ENCODE measurements at places on chromosomes 1 and 21.

- DNase-seq = no peak
Observed at GRCh38 chr1:10973956-10974881, 38.2 kb upstream of the TARDBP start.

- no peak for DNase-seq
Observed at GRCh38 chr1:160863774-160864131, 1.1 kb upstream of the CD244 start.

GRCh38 chr1:92315766-92316599, 17.1 kb downstream of the RPAP2 start:
- DNase-seq = peak; percentile 67

DNA sequence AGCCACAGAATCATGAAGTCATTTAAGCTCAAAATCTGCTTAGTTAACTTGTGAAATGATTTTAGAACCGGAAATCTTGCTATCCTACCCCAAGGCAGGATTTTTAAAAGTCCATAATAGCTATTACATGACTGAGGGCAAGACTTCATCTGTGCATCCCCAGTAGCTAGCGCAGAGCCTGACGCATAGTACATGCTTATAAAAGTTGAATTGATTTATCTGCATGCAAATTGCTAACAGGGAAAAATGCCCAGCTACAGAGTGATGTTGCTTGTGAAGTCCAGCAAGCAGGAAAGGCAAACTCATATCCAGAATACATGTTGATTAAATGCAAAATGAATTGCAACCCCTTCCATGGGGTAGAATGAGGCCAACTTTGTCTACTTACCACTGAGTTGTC, 8.1 kb upstream of the MAP1LC3C start:
- no peak for DNase-seq

DNA sequence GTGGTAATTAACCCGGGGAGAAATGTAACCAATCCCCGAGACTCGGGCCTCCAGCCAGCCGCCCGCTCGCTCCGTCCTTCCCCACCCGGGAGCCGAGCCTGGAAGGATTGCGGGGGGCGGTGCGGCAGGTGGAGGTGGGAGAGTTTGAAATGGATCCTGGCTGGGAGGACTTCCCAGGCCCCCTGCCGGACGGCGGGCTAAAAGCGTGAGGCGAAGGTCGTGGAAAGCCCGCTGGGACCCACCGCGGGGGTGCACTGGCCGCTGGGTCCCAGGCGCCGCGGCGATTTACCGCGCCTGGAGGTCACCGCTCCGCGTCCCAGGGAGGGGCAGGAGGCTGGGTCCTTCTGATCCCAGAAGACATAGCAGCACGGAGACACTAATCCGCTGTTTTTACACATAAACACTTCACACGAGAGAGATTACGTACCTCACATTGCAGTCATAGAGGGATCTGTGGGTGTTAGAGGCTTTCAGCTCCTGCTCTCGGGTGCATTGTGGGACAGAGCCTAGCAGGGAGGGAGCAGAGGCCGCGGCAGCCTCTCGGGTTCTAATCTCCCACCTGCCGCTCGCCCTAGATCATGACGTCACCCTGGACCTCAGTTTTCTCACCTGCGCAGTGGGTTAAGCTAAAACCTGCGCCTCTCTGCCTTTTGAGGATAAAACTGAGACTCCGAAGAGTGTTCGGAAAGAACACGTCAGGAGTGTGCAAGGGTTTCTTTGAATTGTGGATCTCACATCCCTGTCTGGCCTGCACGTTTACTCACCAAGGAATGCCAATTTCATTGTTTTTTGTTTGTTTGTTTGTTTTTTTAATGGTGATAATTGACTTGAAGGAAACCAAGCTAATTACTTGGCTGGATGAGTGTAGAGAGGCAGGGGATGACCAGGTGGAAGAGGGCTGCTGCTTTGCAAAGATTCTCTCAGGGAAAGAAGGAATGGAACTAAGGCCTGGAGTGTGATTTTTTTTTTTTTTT, 17.1 kb upstream of the TMEM9 start:
- peak; percentile 37 for DNase-seq

DNA sequence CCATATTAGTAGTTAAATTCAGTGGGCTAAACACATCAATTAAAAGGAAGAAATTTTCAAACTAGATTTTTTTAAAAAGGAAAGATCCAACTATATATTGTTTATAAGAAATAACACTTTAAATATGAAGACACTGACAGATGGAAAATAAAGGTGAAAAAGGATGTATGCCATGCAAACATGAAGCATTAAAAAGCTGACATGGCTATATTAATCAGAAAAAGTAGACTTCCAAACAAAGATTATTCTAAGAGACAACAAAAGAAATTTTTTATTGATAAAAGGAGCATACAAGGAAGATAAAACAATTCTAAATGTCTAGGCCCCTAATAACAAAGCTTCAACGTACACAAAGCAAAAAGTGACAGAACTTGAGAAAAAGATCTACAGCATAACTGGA, 92.2 kb downstream of the ATF6 start:
- no peak for DNase-seq

- DNase-seq = no peak
Observed at GRCh38 chr1:183237046-183237445, 51.0 kb downstream of the LAMC2 start.

- no peak for DNase-seq
Observed at GRCh38 chr1:240122639-240123613, 31.2 kb downstream of the FMN2 start.

DNA sequence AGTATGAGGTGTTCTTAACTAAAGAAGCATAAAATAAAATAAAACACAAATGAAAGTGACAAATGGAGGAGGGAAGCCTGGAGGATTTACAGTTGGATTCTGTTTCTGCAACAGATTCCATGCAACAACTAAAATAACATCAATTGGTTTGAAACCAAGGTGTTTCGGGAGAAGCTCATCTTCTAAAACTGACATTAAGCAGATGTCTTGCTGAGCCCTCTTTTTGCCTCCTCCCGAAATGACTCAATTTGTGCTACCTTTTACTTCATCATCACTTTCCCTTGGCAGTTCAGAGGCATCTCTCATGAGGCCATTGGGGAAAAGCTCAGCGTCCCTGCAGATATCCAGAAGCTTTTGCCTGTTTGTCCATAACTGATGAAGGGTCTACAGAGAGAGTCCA, 121.6 kb upstream of the ADAR start:
- no peak for DNase-seq

- DNase-seq = no peak
Observed at GRCh38 chr21:14120091-14120734, 90.5 kb downstream of the LIPI start.

- DNase-seq = peak; percentile 5
Observed at GRCh38 chr21:27802816-27803475, 836.1 kb upstream of the ADAMTS5 start.

- DNase-seq = no peak
Observed at GRCh38 chr21:43600642-43601402, 58.5 kb downstream of the HSF2BP start.

DNA sequence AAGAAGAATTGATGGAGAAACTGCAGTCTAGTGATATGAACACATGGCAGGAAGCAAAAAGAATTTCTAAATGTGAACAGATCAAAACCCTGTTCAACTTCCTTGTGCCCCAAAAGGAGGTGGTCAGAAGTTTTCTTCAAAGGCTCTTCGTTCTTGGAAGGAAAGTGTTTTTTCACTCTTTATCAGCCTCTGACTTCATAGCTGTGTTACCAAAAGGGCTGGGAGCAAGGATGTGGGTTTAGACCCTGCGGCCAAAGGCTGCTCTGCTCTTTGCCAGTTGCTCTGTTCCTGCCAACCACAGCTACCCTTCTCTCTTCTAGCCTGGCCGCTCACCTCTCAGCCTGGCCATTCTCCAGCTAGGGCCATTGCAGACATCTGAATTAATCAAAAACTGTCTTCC, 53.8 kb downstream of the PTGER3 start:
- no peak for DNase-seq

GRCh38 chr21:36990508-36991205, 15.8 kb upstream of the RIPPLY3 start:
- DNase-seq = no peak

- DNase-seq = peak; percentile 5
Observed at GRCh38 chr1:31183927-31184554, 55.6 kb downstream of the NKAIN1 start.

- no peak for DNase-seq
Observed at GRCh38 chr1:116477429-116477828, 93.4 kb downstream of the CD58 start.

- DNase-seq = no peak
Observed at GRCh38 chr1:177008653-177009052, 155.9 kb downstream of the ASTN1 start.

DNA sequence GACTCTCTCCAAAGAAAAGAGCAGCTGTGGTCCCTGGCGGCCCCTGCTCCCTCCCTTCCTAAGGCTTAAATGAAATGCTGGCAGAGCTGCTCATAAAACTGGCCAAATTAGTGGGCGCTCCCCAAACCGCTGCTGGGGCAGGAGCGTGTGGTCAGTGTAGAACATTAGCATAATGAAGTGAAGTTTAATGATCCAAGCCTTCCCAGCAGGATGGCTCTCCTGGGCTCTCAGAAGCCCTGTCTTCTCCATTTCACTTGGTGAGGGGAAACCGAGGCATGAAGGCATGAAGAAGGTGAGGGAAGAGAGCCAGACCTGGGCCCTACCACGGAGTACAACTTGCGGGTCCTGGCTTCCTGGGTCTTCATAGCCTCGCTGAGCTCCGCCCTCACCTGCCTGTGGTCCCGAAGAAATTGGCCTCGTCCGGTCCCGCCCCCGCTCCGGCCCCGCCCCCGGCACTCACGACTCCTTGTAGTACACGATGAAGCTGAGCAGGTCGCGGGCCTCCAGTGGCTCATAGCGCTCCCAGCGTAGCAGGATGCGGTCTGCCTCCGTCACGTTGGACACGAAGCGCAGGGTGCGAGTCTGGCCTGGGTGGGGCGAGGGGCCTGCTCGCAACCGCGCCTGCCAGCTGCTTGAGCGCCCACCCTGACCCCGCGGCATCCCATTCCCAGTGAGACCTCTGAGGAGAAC, 10.3 kb downstream of the INSRR start:
- DNase-seq = peak; percentile 81

DNA sequence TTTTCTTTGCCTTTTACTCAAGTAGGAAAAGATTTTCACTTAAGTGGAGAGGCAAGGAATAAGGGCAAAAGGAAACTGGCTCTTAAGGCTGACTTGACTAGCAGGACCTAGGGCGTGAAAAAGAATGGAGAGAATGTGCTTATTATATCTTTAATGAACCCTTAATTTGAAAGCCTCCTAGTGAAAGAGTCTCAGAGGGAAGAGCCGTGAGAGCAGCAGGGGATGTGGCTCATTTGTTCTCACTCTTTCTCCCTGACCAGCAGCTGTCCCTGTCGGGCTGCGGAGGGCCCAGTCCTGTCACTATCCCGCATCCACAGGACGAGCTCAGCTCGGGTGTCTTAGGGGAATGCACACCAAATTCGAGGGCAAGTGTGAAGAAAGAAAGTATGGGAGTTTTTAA, 180.1 kb downstream of the EDEM3 start:
- DNase-seq = no peak

DNA sequence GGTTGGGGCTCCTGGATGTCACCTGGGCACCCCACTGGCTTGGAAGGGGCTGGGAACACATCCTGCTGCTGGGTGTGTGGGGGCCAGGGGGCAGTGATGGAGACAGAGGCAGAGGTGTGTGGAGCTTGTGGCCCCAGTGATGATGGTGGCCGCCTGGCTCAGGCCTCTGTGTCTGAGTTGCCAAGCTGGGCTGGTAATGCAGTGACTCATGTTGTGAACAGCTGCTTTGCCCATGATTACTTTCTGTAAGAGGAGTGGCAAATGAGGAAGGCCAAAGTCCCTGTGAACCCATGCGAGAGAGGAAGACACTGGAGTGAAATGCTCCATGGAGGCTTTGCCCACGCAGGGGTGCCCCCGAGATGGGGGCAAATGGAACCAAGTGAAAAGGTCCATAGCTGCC, 86.8 kb downstream of the KCNJ6 start:
- DNase-seq = no peak

- peak; percentile 13 for DNase-seq
Observed at GRCh38 chr1:19044975-19045831, 88.7 kb upstream of the IFFO2 start.

GRCh38 chr21:42263591-42264131, 44.7 kb downstream of the ABCG1 start:
- DNase-seq = no peak

DNA sequence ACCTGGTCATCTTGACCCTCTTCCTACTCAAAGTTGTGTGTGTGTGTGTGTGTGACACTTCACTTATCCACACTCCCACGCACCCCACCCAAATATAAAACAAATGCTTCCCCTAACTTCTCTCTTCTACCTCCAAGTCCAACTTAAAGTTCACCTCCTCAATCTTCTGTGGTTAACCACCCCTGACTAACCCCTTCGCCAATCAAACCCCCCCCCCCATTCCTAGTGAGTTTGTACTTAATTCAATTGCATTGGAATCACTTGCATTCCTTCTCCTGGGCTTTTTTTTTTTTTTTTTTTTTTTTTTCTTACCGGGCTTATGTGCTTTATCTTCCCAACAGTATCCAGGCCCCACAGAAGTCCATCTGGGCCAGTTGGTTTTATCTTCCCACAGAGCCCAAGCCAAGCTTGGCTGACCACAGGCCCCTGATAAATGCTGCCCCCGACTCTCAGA, 78.4 kb downstream of the CD58 start:
- DNase-seq = no peak

GRCh38 chr1:224513787-224514209, 79.2 kb upstream of the WDR26 start:
- peak; percentile 78 for DNase-seq

DNA sequence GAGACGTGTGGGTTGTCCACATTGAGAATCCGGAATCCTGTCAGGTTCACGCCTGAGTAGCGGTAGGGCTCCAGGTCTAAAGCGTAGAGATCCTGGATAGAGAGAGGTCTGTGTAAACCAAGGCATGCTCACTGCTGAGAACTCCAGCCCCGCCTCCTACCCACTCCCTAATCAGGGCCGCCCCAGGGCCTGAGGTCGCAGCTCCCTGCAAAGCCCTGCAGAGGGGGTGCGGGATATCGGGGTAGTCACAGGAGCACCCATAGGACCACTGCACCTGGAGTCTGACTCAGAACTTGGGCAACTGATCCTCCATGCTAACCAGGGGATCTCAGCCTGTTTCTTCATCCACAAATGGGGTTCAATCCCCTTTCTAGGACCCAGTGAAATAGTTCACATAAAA, 174.4 kb downstream of the GRIK3 start:
- no peak for DNase-seq

GRCh38 chr1:79679916-79680315, 673.4 kb upstream of the ADGRL4 start:
- no peak for DNase-seq

DNA sequence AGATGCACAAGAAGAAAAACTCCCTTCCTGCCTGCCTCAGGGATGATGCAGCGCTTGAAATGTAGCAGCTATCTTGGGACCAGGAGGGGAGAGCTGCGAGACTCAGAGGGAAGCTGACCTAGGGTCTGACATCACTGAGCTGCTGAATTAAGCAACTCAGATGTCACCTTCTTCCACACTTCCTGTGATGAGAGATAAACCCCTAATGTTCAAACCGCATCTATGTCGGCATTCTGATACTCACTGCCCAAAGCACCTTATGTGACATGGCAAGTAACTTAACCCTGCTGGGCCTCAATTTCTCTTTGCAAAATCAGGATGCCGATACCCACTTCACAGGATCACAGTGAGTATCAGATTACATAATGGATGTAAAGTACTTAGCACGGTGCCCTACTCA, 9.1 kb upstream of the AK2 start:
- DNase-seq = peak; percentile 50

Data from CD4-positive, alpha-beta T cell treated with Interleukin-1 beta for 1 hour (primary cell).